ENCODE measurements at places on chromosomes 11 and 22.

GRCh38 chr11:91078221-91078620 is 855.4 kb upstream of the CHORDC1 start:
- no peak overlapping the region for H3K4me3 ChIP-seq
- DNase-seq = no peak
- H3K36me3 ChIP-seq = no peaks in the 10 kb centered on the region
- no peaks in the 10 kb centered on the region for H3K27me3 ChIP-seq

- H3K27ac ChIP-seq = no peak overlapping the region
- H3K4me1 ChIP-seq = no peaks in the 10 kb centered on the region
- no peak for DNase-seq
- no peak overlapping the region for H3K4me3 ChIP-seq
- no peaks in the 10 kb centered on the region for H3K36me3 ChIP-seq
These were observed 5.5 kb downstream of the UPK2 start for GRCh38 chr11:118961591-118961990.

- no peak overlapping the region for H3K4me3 ChIP-seq
- no peaks in the 10 kb centered on the region for H3K27me3 ChIP-seq
- no peaks in the 10 kb centered on the region for H3K4me1 ChIP-seq
- H3K27ac ChIP-seq = no peak overlapping the region
These were observed 68.0 kb upstream of the YWHAH start for GRCh38 chr22:31876156-31876920.

DNA sequence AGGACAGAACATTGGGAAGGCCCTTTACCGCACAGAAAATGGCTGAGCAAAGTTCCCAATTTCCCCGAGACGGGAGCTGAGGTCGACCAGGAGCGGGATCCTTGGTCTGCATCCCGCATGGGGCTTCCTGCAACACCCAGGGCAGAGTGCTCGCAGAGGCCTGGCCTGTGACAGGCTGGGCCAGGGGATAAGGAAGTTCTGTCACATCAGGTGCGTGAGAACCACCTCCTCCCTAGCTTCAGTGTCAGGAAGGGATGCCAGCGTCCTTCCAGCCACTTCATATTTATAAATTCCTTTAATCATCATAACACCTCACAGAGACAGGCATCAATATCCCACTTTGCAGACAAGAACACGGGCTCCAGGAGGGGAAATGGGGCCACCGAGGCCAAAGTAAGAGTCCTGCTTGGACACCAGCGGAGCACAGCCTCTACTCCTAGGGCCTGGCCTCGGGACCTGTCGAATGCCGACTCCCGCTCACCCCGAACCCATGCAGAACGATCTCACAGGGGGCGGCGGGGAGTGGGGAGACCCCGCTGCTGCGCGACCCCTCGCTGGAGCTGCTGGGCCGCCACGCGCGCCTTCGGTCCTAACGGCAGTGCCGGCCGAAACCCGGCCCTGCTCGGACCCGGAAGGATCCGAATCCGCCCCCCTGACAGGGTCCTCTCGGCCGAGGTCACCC is 532 bp downstream of the BET1L start:
- no peak for DNase-seq
- H3K27ac ChIP-seq = peak overlapping the region; percentile 100
- no peaks in the 10 kb centered on the region for H3K27me3 ChIP-seq
- H3K4me3 ChIP-seq = peak overlapping the region; percentile 75
- H3K4me1 ChIP-seq = peaks cover 32% of the 10 kb centered on the region
- peaks cover 52% of the 10 kb centered on the region for H3K36me3 ChIP-seq

DNA sequence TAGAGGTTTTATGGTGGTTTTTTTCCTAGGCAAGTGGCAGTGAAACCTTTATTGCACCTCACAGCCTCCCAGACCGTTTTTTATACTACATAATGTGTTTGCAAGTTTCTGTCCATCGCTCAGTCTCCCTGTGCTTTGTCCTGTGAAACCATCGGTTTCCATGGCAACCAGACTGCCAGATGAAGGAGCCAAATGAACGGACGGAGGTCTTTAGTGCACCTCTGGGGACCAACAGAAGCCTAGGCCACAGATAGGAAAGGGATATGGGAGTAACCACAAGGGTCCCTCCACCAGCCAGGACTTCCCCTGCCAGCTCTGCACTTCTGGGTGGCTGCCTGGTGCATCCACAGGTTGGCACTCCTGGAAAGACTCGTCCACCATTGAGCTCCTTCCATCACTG is 165.0 kb downstream of the CHST1 start:
- H3K4me3 ChIP-seq = no peak overlapping the region
- no peak for DNase-seq
- no peaks in the 10 kb centered on the region for H3K4me1 ChIP-seq
- H3K36me3 ChIP-seq = no peaks in the 10 kb centered on the region
- H3K27me3 ChIP-seq = no peaks in the 10 kb centered on the region

- DNase-seq = no peak
- H3K4me3 ChIP-seq = no peak overlapping the region
- no peaks in the 10 kb centered on the region for H3K4me1 ChIP-seq
- H3K36me3 ChIP-seq = no peaks in the 10 kb centered on the region
- no peaks in the 10 kb centered on the region for H3K27me3 ChIP-seq
These were observed 21.1 kb downstream of the RFPL3 start for GRCh38 chr22:32378707-32379272.

DNA sequence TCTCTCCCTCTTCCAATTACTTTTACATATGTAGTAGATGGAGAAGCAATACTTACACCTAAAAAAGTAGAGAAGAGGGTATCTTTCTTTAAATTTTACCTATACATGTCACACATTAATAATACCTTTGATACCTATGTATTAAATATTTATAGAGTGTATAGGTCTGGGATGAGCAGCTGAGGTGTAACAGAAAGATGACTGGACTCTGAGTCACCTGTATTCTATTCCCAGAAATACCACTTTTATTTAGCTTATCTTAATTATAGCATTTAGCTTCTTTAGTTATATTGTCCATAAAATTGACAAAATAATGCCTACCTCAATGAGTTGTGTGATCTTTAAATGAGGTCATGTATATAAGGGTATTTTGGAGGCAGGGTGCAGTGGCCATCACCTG is 30.6 kb upstream of the YAP1 start:
- H3K4me1 ChIP-seq = no peaks in the 10 kb centered on the region
- H3K36me3 ChIP-seq = no peaks in the 10 kb centered on the region
- DNase-seq = no peak
- H3K27me3 ChIP-seq = no peaks in the 10 kb centered on the region
- H3K4me3 ChIP-seq = no peak overlapping the region

GRCh38 chr11:27592098-27592780 is 85.7 kb upstream of the LIN7C start:
- H3K36me3 ChIP-seq = no peaks in the 10 kb centered on the region
- H3K27me3 ChIP-seq = no peaks in the 10 kb centered on the region
- no peak overlapping the region for H3K27ac ChIP-seq
- H3K4me3 ChIP-seq = no peak overlapping the region
- no peak for DNase-seq

DNA sequence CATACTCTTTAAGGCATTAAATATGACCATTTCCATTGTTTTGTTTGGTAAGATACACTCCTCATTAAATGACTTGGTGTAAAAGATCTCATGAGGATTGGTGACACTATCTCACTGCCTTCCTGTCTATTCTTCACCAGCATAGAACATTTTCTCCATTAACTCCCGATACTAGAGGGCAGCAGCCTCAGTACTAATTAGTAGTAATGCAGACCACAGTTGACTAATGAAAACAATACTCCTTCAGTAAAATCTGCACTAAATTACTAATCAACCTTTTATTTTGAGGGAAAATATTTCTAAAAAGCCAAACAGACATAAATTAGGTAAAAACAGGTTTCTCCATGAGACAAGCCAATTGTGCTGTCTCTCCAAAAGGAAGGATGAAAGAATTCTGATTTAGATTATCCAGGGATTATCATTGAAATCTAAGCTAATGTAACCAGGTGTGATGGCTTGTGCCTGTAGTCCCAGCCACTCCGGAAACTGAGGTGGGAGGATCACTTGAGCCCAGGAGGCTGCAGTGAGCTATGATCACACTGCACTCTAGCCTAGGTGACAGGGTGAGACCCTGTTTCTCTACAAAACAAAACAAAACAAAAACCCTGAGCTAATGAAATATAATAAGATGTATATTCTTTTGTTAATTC is 9.4 kb downstream of the PGM2L1 start:
- H3K4me1 ChIP-seq = no peaks in the 10 kb centered on the region
- no peaks in the 10 kb centered on the region for H3K36me3 ChIP-seq
- no peak overlapping the region for H3K27ac ChIP-seq
- H3K27me3 ChIP-seq = no peaks in the 10 kb centered on the region
- no peak for DNase-seq

GRCh38 chr11:10514709-10515108 is 26.3 kb downstream of the RNF141 start:
- no peak overlapping the region for H3K27ac ChIP-seq
- H3K27me3 ChIP-seq = no peaks in the 10 kb centered on the region
- H3K4me1 ChIP-seq = no peaks in the 10 kb centered on the region
- H3K36me3 ChIP-seq = no peaks in the 10 kb centered on the region
- H3K4me3 ChIP-seq = no peak overlapping the region

- H3K4me1 ChIP-seq = peaks cover 2% of the 10 kb centered on the region
- H3K4me3 ChIP-seq = no peak overlapping the region
- peak overlapping the region; percentile 69 for H3K27ac ChIP-seq
- no peaks in the 10 kb centered on the region for H3K27me3 ChIP-seq
- no peak for DNase-seq
These were observed 27.8 kb downstream of the MORC2 start for GRCh38 chr22:30940685-30941362.

GRCh38 chr11:128900468-128900867 is 9.3 kb downstream of the KCNJ5 start:
- H3K27ac ChIP-seq = no peak overlapping the region
- H3K4me1 ChIP-seq = peaks cover 6% of the 10 kb centered on the region
- no peak overlapping the region for H3K4me3 ChIP-seq
- no peaks in the 10 kb centered on the region for H3K27me3 ChIP-seq
- no peaks in the 10 kb centered on the region for H3K36me3 ChIP-seq

DNA sequence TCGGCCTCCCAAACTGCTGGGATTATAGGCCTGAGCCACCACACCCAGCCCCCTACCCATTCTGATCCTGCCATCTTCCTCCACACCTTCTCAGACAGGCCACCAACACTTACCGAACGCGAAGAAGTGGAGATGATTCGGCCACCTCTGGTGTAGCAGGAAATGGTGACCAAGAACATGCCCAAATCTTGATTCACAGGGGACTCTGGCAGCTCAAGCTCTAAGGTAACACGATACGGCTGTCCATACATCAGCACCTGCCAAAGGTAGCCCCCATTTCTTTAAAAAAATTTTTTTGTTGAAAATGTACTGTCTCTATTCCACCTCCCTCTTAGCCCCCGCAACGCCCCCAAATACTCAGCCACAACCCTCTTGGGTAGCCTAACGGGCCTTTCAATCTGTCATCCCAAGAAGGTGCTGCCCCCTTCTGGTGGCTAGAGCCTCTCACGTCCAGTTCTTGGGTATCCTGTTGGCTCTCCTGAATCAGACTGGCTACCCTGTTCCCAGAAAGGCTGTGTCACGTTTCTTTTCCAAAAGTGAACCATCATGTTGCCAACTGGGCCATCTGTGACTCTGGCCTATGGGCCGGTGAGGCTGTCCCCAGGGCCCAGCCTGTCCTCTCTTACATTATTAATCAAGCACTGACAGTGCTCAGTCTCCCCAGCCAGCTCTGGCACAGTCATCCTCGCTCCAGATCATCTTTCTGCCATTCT is 5.3 kb upstream of the LRRN4CL start:
- H3K4me1 ChIP-seq = no peaks in the 10 kb centered on the region
- H3K27ac ChIP-seq = no peak overlapping the region

- DNase-seq = no peak
- H3K36me3 ChIP-seq = no peaks in the 10 kb centered on the region
- H3K4me3 ChIP-seq = no peak overlapping the region
- no peak overlapping the region for H3K27ac ChIP-seq
- no peaks in the 10 kb centered on the region for H3K27me3 ChIP-seq
These were observed 149.6 kb downstream of the C11orf91 start for GRCh38 chr11:33551051-33551450.

- H3K27me3 ChIP-seq = no peaks in the 10 kb centered on the region
- DNase-seq = no peak
- no peak overlapping the region for H3K4me3 ChIP-seq
- peaks cover 13% of the 10 kb centered on the region for H3K36me3 ChIP-seq
- H3K4me1 ChIP-seq = peaks cover 12% of the 10 kb centered on the region
These were observed 31.0 kb upstream of the ST14 start for GRCh38 chr11:130128626-130129025.

GRCh38 chr11:116579031-116579653 is 193.6 kb downstream of the BUD13 start:
- H3K4me1 ChIP-seq = peaks cover 23% of the 10 kb centered on the region
- no peak overlapping the region for H3K27ac ChIP-seq
- no peak for DNase-seq
- peaks cover 27% of the 10 kb centered on the region for H3K27me3 ChIP-seq
- no peak overlapping the region for H3K4me3 ChIP-seq

DNA sequence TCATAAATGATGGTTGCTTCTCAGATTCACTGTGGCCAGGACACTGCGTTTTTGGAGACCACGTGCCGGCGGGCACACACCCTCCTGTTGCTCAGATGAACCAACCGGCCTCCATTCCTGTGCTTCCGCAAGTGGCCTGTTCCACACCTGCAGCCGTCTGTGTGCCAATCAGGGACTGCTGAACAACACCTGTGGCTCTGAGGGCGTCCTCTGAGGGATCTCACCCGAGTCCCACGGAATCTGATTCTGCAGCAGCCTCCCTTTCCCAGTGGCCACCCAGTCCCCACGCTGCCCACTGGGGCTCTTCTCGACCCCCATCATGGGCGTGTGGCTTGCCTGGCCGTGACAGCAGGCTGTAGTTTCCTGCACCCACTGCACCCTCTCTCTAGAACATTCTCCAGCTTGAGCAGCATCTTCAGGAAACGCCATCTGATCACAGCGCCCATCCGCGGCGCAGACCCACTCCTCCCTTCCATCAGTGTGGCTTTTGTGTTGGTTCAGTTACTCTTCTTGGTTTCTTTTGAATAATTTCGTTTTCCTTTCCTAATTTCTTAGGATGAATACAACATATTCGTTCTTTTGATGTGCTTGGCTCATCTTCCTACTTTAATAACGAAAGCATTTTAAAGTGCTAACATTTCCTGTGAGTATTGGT is 100.3 kb upstream of the SLC22A12 start:
- no peaks in the 10 kb centered on the region for H3K4me1 ChIP-seq
- H3K36me3 ChIP-seq = no peaks in the 10 kb centered on the region

- no peak for DNase-seq
- H3K36me3 ChIP-seq = no peaks in the 10 kb centered on the region
These were observed 328.3 kb downstream of the FAT3 start for GRCh38 chr11:92552942-92553341.

All from heart left ventricle (tissue), 16 donors.